ENCODE measurements at places on chromosomes 4 and X. TPM values are rescaled to one million over a fixed set of nuclear protein-coding genes. Genes with fewer than 3 reads are reported as not detected.

PPEF2 gene
- total RNA-seq, result not detected

SSX2B gene
- total RNA-seq, result not detected

RAB33A gene
- total RNA-seq, result 0.20 TPM

RHOH gene
- 1.2 TPM for total RNA-seq

ACOX3 gene
- 48.0 TPM for total RNA-seq

ETDB gene
- total RNA-seq, result not detected

TEC gene
- total RNA-seq, result 6.3 TPM

EVC2 gene
- total RNA-seq, result 1.8 TPM

CXorf65 gene
- not detected for total RNA-seq

FNIP2 gene
- total RNA-seq, result 10.2 TPM

All from esophagus mucosa (tissue), 1 donor.